ENCODE measurements at places on chromosomes 4 and X. TPM values are rescaled to one million over a fixed set of nuclear protein-coding genes. Genes with fewer than 3 reads are reported as not detected.

MAGEB3 gene
- polyA plus RNA-seq, result not detected

PDE5A gene
- polyA plus RNA-seq, result 66.5 TPM

TMEM271 gene
- not detected for polyA plus RNA-seq

DMRTC1 gene
- not detected for polyA plus RNA-seq

- DNase-seq, result no peak
These were observed 18.4 kb upstream of the ACE2 start for GRCh38 chrX:15619053-15619755.

DNA sequence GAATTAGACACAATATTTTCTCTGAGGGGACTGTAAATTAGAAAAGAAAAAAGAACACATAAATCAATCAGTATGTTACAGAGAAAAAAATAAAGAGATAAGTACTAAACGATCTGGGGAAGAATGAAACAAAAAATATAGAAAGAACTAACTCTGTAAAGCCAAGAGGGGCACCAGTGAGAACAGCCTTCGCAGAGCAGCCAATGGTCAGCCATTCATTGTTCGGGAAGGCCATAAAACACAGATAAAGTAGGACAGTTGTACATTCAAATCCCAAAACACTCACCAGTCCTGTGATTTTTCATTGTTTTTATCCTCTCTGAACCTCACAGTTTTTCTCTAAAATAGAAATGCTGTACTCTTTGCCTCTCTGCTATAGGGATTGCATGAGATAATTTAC lies 127.9 kb downstream of the NEK1 start:
- DNase-seq, result no peak

GRCh38 chr4:169987327-169988228 lies 38.6 kb downstream of the MFAP3L start:
- DNase-seq, result no peak
